Airway epithelial cell (primary cell): ENCODE measurements at places on chromosomes 13 and 19. TPM values are rescaled to one million over a fixed set of nuclear protein-coding genes. Genes with fewer than 3 reads are reported as not detected.

The PLIN4 gene
- 0.84 and 1.1 TPM in 2 replicates for total RNA-seq

The PTPRH gene
- 0.21 TPM in 1 of 2 replicates, not detected in the other for total RNA-seq

The OR7D2 gene
- not detected in 2 replicates for total RNA-seq

The TMC4 gene
- total RNA-seq = 12.6 and 12.8 TPM in 2 replicates

The FGF21 gene
- not detected in 2 replicates for total RNA-seq

The IFNL1 gene
- not detected in 2 replicates for total RNA-seq

The SIGLEC10 gene
- total RNA-seq = not detected in 2 replicates

The PPM1N gene
- total RNA-seq = 3.0 and 3.9 TPM in 2 replicates

The TGDS gene
- 7.2 and 10.9 TPM in 2 replicates for total RNA-seq

The IL27RA gene
- 3.4 and 5.1 TPM in 2 replicates for total RNA-seq

The SARS2 gene
- total RNA-seq = 30.8 and 31.2 TPM in 2 replicates

The ZNF568 gene
- total RNA-seq = 1.2 and 2.8 TPM in 2 replicates

The C2CD4C gene
- total RNA-seq = 0.42 TPM in 2 replicates

The DPF1 gene
- total RNA-seq = 2.1 and 3.6 TPM in 2 replicates

The DMAC2 gene
- total RNA-seq = 46.4 and 48.8 TPM in 2 replicates

The ZNF440 gene
- 6.2 and 8.7 TPM in 2 replicates for total RNA-seq

The APC2 gene
- total RNA-seq = 0.05 and 0.07 TPM in 2 replicates

The KIR2DL1 gene
- total RNA-seq = not detected in 2 replicates

The MZT1 gene
- 14.0 and 20.0 TPM in 2 replicates for total RNA-seq

The INAFM1 gene
- total RNA-seq = 2.0 and 4.9 TPM in 2 replicates

The CBARP gene
- 6.6 and 8.5 TPM in 2 replicates for total RNA-seq

The GJA3 gene
- total RNA-seq = 0.37 and 0.71 TPM in 2 replicates

The CYP4F3 gene
- total RNA-seq = 1.9 and 2.1 TPM in 2 replicates

The ERICH4 gene
- not detected in 2 replicates for total RNA-seq

The HMG20B gene
- 114 and 132 TPM in 2 replicates for total RNA-seq

The CBY2 gene
- not detected in 2 replicates for total RNA-seq

The TNFRSF19 gene
- 2.3 and 2.7 TPM in 2 replicates for total RNA-seq

The R3HDM4 gene
- 57.1 and 58.6 TPM in 2 replicates for total RNA-seq

The ZNF528 gene
- total RNA-seq = 2.4 and 3.9 TPM in 2 replicates

The IGFL3 gene
- 0.88 and 2.3 TPM in 2 replicates for total RNA-seq

The AMER2 gene
- not detected in 2 replicates for total RNA-seq

The PSG11 gene
- total RNA-seq = not detected in 2 replicates

The VSTM1 gene
- not detected in 2 replicates for total RNA-seq

The SYNE4 gene
- 2.9 and 3.9 TPM in 2 replicates for total RNA-seq

The ZNF8 gene
- total RNA-seq = 3.3 and 5.2 TPM in 2 replicates

The PRR36 gene
- total RNA-seq = 0.07 TPM in 1 of 2 replicates, not detected in the other
